ENCODE measurements at places on chromosomes 2 and 18.

DNA sequence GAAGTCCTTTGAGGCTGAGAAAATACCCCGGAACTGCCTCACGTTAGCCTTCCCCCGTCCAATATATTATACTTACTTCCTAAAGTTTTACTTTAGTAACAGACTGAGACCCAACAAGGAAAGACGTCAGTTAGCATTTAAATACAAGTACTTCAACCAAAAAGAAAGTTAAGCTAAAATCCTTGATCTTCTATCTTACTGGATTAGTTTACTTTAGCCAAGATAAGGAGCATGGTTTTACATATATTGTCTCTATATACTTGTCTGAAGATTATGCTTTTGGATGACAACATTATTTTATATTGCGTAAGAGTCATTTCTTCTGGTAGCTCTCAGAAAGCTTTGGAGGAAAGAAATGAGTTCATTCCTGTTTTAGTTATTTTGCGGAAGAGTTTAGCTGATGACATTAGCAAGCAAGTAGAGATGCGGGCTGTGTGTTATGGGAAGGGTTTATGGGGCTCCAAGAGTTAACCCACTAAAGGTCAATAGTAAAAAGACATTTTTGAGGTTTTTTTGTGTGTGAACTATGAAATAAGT is 532.9 kb downstream of the ZNF516 start:
- DNase-seq: no peak

DNA sequence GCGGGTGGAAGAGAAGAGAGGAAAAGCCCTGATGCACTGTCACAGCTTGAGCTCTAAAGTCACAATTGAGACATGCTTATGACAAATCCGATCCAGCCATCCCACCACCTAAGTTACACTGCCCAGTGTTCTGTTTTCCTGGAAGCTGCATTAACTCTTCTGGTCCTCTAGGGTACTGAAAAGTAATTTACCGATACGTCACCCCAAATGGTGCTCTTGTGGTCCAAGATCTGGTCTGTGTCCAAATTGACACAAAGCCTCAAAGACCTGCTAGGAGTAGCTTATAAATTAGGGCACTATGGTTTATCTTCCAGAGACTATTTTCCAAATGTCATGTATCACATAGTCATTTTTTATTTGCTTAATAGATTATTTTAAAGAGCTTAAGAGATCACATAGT is 186.7 kb upstream of the ETAA1 start:
- no peak for DNase-seq

DNA sequence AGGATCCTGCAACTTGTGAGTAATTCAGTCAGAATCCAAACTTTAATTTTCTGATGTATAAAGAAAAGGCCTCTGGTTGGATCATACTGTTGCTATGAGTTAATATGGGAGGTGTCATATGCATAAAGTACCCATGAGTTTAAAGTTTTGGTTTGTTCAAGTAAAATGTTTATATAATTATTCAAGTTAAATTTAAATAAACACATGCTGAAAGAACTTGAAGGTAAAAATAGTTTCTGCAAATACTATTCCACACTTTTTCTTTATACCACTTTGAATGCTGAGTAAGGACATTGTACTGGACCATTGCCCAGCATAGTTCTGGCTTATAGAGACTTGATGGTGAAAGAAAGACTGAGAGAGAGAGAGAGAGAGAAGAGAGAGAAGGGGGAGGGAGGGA is 30.7 kb downstream of the PKP4 start:
- peak; percentile 47 for DNase-seq

DNA sequence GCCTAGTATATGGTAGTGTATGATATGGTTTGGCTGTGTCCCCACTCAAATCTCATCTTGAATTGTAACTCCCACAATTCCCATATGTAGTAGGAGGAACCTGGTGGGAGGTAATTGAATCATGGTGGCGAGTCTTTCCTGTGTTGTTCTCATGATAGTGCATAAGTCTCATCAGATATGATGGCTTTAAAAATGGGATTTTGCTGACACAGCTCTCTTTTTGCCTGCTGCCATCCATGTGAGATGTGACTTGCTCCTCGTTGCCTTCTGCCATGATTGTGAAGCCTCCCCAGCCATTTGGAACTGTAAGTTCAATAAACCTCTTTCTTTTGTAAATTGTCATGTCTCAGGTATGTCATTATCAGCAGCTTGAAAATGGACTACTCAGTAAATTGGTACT is 9.5 kb upstream of the SCN1A start:
- DNase-seq: no peak

- no peak for DNase-seq
Measured at GRCh38 chr18:44374966-44375365, 305.7 kb upstream of the SETBP1 start.

DNA sequence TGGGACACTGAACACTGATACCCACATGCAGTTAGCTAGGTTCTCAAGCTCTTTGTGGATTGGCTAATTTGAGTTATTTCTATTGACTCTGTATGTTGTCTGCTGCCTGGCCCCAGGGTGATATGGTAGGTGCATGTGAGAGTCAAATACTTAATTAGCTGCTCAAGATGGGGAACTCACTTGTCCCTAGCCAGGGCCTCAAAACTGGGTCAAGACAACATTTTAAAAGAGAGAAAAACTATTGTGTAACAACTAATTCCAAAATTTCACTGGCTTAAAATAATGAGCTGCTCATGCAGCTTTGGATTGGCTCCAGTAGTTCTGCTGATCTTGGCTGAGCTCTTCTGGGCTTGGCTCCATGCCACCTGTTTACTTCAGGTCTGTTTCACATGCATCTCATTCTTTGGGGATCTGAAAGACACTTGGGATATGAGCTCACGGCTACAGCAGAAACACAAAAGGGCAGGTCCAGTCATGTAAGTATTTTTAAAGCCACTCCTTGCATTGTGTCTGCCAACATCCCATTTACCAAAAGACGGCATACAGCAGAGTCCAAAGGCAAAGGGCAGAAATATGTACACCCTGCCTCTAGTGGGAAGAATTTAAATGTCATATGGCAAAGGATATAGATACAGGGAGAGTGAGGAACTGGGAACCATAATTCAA is 716.8 kb downstream of the SUCLG1 start:
- DNase-seq: no peak

DNA sequence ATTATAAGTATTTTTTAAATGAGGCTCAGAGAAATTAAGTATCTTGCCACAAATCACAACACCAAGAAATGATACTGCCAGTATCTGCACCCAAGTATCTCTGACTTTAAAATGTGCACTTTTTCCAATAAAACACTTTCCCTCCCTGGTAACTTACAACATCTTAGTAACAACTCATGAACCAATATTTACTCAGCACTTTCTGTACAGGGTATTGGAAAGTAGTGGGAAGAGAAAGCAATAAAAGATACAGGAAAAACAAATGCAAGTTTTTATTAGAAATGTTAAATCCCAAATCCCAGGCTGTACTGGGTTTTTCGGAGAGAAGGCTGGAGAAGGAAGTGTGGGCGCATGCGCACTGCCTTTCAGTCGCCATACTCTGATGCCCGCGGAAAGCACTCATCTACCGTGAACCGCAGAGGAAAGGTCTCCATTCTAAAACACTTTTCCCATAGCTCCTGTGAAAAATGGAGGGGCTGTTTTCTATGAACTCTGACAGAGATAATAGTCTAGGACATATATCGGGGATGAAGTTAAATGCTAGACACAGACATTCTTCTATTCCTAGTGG is 52.1 kb downstream of the L3MBTL4 start:
- no peak for DNase-seq

- DNase-seq: no peak
Measured at GRCh38 chr2:118856978-118857676, 9.7 kb upstream of the EN1 start.

GRCh38 chr2:190527918-190528317 is 6.6 kb downstream of the NEMP2 start:
- DNase-seq: no peak

GRCh38 chr2:161745866-161746614 is 121.8 kb downstream of the SLC4A10 start:
- no peak for DNase-seq

DNA sequence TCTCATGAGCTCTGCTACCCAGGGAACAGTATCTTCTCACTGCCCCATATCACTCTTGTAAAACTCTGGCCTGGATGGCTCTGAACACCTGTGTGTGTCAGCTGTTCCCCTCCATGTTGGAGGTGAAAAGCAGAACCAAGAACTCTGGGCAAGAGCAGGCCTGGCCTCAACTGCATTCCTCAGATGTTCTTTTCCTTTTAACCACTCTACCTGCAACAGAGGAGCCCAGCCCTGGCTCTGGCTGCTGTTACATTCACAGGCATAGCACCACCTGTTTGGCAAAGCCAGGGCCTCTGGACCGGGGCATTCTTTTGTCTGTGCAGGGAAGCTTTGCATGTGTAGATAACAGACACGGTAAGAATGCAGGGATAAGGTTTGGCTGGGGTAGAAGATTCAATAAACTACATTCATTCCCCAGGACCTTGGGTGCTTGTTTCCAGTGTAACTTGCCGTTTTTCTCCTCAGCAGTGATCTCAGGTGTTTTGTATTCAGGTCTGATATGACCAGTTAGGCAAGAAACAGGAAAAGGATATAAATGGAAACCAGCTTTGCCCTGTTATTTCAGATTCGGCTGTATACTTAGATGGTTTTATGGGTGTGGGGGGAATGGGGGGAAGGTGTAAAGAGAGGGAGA is 95.1 kb downstream of the SPTBN1 start:
- peak; percentile 84 for DNase-seq

DNA sequence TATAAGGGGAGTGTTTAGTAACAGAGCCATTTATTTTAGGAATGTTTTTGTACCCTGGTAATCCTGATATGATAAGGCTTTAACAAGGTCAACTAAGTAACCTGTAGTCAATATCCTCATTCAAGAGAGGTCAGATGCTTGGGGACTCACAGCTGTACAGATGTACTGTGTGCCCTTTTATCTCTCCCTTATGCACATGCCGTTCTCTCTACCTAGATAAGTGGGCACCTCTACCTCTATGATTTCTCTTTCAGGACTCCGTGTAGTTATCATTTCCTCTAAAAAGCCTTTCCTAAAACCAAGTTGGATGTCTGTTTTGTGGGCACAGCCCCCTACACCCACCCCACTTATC is 132.4 kb downstream of the BCL2 start:
- no peak for DNase-seq

DNA sequence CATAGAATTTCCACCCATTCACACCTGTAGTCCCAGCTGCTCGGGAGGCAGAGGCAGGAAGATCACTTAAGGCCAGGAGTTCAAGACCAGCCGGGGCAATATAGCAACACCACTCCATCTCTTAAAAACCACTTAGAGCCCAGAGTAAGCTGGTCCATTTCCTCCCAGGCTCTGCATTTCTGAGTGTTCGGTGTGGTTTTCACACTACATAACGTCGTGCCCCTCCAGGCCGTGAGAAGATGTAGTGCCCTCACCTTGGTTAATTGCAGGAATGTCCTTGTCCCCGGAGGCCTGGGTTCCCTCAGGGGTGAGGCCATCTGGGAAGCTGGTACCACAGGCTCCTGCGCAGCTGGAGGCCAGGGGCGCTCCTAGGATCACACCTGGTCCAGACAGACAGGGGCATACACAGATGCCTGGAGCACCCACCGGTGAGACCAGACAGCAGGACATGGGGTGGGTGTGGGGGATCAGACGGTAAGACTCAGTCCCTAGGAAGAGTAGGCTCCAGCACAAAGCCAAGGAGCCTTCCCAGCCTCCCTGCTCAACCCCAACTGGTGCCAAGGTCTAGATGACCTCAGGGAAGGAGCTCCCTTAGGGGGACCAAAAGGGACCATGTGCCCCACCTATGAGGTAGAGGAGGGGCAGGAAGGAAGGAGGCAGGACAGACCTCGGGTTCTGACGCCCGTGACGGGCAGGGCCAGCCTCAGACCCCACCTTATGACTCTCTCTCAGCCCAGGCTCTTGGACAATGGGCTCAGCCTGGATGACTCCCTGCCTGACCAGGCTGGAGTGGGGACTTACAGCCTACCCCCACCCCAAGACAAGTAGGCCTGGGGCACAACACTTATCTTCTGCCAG is 752 bp downstream of the ASTL start:
- no peak for DNase-seq

DNA sequence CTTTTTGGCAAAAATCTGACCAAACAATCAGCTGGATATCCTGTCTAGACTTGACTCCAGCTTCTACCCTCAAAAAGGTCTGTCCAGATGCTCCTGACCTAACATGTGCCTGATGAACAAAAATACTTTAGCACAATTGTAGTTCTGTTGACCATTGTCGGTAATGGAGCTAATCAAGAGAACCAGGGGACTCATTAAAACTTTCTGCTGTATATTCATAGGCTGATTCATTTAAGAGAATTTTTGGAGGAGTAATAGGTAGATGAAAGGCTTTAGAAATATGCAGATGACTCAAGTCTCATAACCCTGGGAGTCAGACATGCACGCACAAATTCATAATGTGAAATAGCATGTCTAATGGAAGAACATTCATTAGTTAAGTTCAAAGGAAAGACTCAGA is 514.2 kb downstream of the TXNL1 start:
- DNase-seq: no peak

DNA sequence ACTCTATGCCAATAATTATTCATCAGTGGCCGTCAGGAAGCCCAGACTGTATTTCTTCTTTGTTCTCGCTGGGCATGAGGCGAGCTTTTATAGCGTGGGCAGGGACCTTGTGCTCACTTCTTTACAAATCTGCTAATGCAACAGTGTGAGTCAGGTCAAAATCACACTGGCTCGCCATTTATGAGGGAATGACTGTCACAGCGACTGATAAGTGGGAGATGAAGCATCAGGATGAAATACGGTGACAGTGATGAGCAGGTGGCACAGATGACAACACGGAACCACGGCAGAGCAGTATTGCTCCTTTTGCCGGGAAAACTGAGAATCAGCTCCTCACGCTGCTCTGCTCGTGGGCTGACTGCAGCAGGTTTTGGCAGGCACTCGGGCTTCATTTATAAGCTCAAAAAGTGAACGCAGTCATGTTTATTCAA is 20.5 kb downstream of the TYMS start:
- no peak for DNase-seq

- no peak for DNase-seq
Measured at GRCh38 chr2:181937473-181937872, 45.9 kb downstream of the ITPRID2 start.

DNA sequence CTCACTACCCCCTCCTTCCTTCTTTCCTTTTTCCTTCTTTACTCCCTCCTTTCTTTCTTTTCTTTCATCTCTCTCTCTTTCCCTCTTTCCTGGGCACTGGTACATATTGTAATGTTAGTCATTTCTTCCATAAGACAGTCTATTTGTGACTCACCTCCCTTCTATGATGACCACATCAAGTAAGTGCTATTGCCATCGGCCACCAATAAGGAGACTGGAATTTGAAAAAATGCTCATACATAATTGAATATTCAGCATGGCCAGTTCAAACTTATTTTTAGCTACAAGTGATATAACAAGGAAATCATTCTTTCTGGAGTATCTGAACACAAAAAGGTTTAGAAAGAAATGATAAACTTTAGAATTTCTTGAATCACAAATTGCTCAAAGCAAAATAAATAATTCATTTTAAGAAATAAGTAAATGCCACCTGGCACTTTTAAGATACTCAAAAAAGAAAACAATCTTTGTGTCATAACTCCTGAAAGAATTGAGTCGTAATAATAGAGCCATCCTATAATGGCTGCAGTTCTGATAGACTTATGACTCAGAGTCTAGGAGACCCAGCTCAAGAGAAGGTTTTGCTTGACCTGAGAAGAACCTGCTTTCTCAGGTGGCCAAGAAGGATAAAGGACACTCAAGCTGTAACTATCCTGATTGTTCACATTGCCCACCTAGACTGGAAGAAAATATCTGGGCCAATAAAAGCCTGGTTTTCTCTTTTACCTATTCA is 51.6 kb upstream of the CCBE1 start:
- no peak for DNase-seq
